ENCODE measurements at places on chromosomes 1 and 21.

GRCh38 chr1:7477593-7477992, 293.5 kb upstream of the VAMP3 start:
- DNase-seq: no peak

DNA sequence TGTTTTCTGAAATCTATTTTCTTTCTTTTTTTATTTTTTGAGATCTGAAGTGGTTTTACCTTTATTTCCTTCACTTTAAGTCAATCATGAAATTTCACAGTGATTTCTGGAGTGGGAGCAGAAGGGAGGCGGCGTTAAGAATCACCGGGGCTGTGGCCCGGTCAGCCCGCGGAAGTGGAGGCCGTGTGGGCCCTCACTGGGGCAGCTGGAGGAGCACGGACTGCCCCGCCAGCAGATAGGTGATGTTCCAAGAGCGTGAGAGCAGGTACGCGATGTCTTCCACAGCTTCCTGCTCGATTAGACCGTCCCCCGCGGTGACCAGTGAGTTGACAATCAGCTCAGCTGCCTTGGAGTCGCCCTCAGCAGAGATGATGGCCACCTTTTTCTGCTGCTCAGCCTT, 10.6 kb upstream of the TP53BP2 start:
- no peak for DNase-seq

- DNase-seq: peak; percentile 78
Measured at GRCh38 chr1:236523704-236524141, at the start of gene LGALS8. Gene LGALS8, plus strand, starts transcription at chr1:236523982. Its CDS starts 2,089 bp downstream, at chr1:236526071.

DNA sequence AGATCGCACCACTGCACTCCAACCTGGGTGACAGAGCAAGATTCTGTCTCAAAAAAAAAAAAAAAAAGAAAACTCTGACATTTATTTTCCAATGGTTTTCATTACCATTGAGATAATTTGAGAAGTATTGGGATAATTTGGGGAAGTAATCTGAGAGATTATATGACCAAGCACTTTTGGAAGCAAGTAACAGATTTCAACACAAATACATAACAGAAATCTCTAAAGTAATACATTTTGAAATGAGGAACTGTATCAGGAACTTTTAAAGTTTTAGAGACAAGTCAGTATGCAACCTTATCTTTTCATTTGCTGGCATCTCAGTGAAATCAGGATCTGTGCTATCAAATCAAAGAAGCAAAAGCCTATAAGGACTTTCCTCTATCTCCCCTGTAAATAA, 25.4 kb upstream of the SLC16A1 start:
- no peak for DNase-seq

GRCh38 chr1:100868364-100868995, 26.2 kb downstream of the EXTL2 start:
- DNase-seq: no peak

DNA sequence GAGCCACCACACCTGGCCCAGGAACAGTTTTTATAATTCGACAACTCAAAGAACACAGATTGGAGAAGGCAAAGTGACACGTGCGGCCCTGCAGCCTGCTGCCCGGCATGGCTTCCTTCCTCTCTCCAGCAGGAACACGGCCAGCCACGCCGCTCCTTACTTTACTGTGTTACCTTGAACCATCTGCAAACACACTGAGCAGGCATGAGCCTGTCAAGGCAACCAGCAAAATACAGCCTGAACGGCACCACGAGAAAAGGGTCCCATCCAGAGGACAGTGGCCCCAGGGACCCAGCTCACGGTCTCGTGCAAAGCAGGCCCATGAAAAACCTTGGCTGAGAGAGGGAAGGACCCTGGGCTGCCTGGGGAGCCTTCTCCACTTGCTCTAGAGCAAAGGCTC, 38.8 kb downstream of the NPHP4 start:
- DNase-seq: no peak

GRCh38 chr1:245915406-245915805, 591.7 kb downstream of the SMYD3 start:
- DNase-seq: no peak
